ENCODE measurements at places on chromosomes 5 and 9.

- DNase-seq, result no peak
Observed at GRCh38 chr9:91130796-91131318, 230.9 kb downstream of the AUH start.

- no peak for DNase-seq
Observed at GRCh38 chr9:96567203-96567700, 52.4 kb downstream of the CDC14B start.

GRCh38 chr5:112186401-112186990, 232.6 kb downstream of the EPB41L4A start:
- no peak for DNase-seq

- DNase-seq, result no peak
Observed at GRCh38 chr9:71863631-71864030, 47.4 kb downstream of the ABHD17B start.

DNA sequence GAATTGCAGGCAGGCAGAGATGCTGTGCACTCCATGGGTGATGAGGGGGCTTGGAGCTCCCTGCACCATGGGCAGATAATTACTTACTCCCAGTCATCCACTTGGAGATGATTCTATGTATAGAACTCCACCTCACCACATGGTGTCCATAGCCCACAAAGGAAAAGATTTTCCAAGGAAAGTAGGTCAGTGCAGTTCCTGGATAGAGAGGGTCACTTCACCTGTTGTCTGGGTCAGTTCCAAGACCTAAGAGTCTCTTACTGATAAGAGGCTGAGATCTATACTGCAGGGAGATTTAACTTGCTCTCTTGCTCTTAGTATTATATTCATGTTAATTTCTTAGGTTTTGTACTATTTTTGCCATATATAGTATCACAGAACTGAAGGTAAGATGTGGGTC, 113.9 kb upstream of the BRINP1 start:
- no peak for DNase-seq

GRCh38 chr9:4119778-4120554, 179.9 kb downstream of the GLIS3 start:
- no peak for DNase-seq

DNA sequence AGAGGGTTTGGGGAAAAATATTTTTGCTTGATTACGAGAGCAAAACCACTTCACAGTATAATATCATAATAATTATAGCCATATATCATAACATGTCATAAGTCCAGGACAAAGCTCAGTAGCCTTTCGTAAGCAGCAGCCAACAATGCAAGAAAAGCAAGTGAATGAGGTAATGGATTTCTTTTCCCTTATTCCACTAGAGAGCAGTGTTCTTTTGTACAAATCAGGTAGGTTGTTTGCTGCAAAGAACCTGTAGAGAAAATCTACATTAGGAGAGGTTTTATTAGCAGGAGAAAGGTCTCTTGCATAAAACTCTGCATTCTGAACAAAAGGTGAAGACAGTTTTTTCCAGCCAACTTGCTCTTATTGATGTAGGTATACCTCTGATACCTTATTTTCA, 1033.4 kb downstream of the TLE4 start:
- DNase-seq, result no peak

GRCh38 chr9:125758986-125759763, 12.0 kb downstream of the PBX3 start:
- DNase-seq, result no peak

GRCh38 chr9:7115606-7116005, 357.8 kb downstream of the KDM4C start:
- no peak for DNase-seq

DNA sequence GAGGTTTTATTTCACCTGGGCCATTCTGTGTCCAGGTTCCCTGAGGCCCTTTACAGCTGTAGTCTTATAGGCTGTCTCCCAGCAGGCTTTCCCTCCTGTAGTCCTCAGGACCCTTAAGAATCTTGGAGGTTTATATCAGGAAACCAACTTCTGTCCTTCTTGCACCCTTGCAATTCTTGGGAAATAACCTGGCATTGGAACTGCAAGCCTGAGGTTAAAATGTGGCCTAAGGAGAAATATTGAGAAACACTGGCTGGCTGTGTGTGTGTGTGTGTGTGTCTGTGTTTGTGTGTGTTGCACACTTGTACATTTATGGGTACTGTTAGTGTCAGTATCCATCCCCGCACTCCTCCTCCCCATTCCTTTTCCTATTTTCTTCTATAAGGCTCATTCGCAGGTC, 168.9 kb downstream of the PAPPA start:
- no peak for DNase-seq

DNA sequence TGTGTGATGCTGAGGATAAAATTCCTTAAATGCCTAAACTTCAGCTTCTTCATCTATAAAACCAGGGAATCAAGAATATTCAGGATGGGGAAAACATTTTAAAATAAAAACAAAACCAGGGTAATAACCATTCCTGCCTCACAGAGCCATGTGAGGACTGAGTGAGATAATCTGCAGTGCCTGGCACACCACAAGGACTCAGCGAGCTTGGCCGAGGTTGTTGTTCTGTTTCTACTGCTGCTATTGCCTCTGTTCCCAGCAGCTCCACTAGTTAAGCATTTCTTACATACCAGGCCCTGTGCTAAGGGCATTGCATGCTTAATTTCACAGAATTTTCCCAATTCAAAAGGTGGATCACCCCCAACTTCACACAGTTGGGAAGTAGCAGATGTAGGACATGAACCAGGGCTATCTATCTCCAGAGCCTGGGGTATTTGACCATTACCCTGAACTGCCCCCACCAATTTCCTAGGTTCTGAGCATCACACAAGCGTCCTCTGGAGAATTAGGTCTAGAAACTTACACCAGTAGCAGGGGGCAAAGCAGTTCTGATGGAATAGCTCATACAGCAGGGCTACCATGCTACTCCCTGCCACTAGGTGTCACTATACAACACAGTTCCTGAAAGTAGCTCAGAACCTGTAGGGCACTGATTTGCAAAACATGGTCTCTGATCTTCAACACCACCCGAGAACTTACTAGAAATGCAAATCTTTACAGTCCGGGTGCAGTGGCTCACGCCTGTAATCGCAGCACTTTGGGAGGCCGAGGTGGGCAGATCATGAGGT, 74.3 kb downstream of the LRSAM1 start:
- no peak for DNase-seq

GRCh38 chr5:1168796-1169195, 32.6 kb upstream of the SLC6A19 start:
- DNase-seq, result no peak

GRCh38 chr5:98128846-98129245, 644.6 kb upstream of the RGMB start:
- no peak for DNase-seq

DNA sequence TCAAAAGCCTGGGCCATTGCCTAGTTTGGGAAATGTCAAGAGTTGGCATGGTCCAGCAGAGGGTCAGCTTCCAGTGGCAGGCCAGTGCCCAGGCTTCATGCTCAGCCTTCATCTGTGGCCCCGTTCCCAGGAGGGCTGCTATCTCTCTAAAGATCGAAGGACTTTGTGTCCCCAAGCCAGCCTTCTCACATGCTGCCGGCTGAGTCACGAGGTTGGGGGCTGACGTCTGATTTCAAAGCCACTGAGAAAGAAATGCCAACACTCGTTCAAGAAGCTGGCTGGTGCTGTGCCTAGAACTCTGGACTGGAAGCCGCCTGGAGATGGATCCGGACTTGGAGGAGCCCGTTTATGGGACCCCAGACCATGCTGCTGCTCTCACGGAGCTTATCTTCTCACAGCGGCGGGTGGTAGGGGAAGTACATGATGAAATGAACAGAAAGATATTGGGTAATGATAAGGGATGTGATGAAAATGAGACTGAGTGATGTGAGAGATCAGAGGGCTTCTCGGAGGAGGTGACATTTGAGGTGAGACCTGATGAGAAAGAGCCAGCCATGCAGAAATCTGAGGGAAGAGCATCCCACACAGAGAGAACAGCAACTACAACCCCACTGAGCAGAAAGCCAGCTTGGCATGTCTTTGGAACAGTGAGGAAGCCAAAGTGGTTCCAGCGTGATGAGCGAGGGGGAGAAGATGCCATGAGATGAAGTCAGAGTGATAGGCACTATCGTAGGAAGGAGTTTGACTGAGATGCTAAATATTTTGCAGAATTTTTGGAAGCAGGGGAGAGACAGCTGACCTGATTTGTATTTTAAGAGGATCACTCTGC, 54.9 kb upstream of the BOD1 start:
- DNase-seq, result peak; percentile 75

DNA sequence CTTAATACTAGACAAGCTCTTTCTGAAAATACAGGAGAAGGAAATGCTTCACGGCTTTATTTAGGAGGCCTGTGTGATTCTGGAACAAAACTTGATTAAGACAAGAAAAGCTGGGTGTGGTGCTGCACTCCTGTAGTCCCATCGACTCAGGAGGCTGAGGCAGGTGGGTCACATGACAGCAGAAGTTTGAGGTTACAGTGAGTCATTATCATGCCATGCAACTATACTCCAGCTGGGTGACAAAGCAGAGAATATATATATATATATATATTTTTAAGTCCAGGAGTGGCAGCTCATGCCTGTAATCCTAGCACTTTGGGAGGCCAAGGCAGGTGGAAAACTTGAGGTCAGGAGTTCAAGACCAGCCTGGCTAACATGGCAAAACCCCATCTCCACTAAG, 33.1 kb upstream of the SPIN1 start:
- no peak for DNase-seq

DNA sequence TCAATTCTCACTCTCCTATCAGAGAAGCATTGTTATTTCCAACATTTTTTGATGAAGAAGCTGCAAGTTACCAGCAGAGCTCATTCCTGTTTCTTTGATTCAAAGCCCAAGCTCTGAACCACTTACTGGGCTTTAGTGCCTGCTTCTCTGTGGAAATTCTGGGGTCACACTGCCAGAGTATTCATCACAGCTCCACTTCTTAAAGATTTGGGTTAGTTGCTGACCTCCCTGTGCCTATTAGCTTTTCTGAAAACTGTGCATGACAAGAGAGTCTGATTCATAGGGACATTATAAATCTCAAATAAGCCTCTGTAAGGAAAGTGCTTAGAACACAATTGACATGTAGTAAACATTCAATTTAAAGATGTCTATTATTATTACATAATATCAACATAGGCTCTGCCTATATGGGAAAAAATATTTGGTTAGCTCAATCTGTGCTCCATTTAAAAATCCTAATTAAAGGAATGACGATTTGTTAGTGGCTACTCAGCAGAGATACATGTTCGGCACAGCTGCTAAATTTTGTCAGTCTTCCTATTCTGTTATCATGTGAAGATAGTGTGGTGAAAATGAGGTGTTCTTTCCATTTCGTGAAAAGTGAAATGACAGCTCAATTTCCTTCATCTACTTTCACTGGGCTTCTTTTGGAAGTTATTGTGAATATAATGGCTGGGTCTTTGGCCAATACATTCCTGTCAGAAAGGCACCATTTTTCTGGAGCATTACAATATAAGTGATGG, 293.0 kb downstream of the KCTD16 start:
- DNase-seq, result no peak

Measured in prostate gland (tissue), 2 donors.